Airway epithelial cell (primary cell): ENCODE measurements at places on chromosomes 6 and 20. TPM values are rescaled to one million over a fixed set of nuclear protein-coding genes. Genes with fewer than 3 reads are reported as not detected.

Gene FNDC11
- total RNA-seq = 0.42 and 1.3 TPM in 2 replicates

Gene CDK19
- total RNA-seq = 2.9 and 5.4 TPM in 2 replicates

Gene GSTA2
- not detected in 2 replicates for total RNA-seq

Gene VSX1
- total RNA-seq = not detected in 2 replicates

Gene IMPG1
- total RNA-seq = not detected in 2 replicates

Gene TP53RK
- 17.8 and 18.0 TPM in 2 replicates for total RNA-seq

Gene LAMA4
- total RNA-seq = 1.7 and 2.9 TPM in 2 replicates

Gene MTO1
- 21.7 and 38.2 TPM in 2 replicates for total RNA-seq

Gene CST4
- not detected in 2 replicates for total RNA-seq

Gene PRPF6
- total RNA-seq = 38.0 and 43.2 TPM in 2 replicates

Gene ZDHHC14
- total RNA-seq = 1.4 and 4.2 TPM in 2 replicates

Gene BEND6
- 0.23 and 0.28 TPM in 2 replicates for total RNA-seq

Gene MCHR2
- total RNA-seq = not detected in 2 replicates

Gene NKAPL
- 0.56 and 1.0 TPM in 2 replicates for total RNA-seq

Gene SLC17A2
- total RNA-seq = not detected in 2 replicates

Gene PRDM13
- total RNA-seq = not detected in 2 replicates

Gene BTNL2
- total RNA-seq = not detected in 2 replicates

Gene PI16
- total RNA-seq = not detected in 2 replicates

Gene OXT
- total RNA-seq = not detected in 2 replicates

Gene PTK7
- 84.4 and 112 TPM in 2 replicates for total RNA-seq

Gene SOD2
- total RNA-seq = 25.5 and 45.1 TPM in 2 replicates

Gene UBE2C
- total RNA-seq = 95.7 and 112 TPM in 2 replicates

Gene APOBEC2
- 0.63 TPM in 1 of 2 replicates, not detected in the other for total RNA-seq

Gene HLA-DQB1
- total RNA-seq = 0.21 and 2.0 TPM in 2 replicates

Gene FRS3
- total RNA-seq = 0.70 and 1.2 TPM in 2 replicates

Gene CRISP3
- total RNA-seq = 0.09 and 0.35 TPM in 2 replicates

Gene CLPSL2
- total RNA-seq = 5.1 TPM in 1 of 2 replicates, not detected in the other

Gene NKX2-4
- total RNA-seq = not detected in 2 replicates

Gene PLEKHG1
- 9.9 and 16.2 TPM in 2 replicates for total RNA-seq

Gene DOK5
- not detected in 2 replicates for total RNA-seq

Gene DYNLT2
- total RNA-seq = 0.56 and 0.71 TPM in 2 replicates

Gene RAET1E
- 13.7 and 16.3 TPM in 2 replicates for total RNA-seq

Gene SGK2
- total RNA-seq = not detected in 2 replicates

Gene AKAP12
- total RNA-seq = 7.0 and 8.6 TPM in 2 replicates

Gene ABT1
- total RNA-seq = 14.1 and 20.0 TPM in 2 replicates

Gene FAM83C
- 1.2 and 3.2 TPM in 2 replicates for total RNA-seq

Gene C6orf15
- total RNA-seq = 0.35 and 2.0 TPM in 2 replicates

Gene SYCP2L
- total RNA-seq = 0.33 and 0.35 TPM in 2 replicates

Gene ACTL10
- 2.8 and 3.2 TPM in 2 replicates for total RNA-seq

Gene UST
- 4.8 and 6.6 TPM in 2 replicates for total RNA-seq

Gene LY86
- total RNA-seq = not detected in 2 replicates

Gene LTB
- 0.85 and 1.5 TPM in 2 replicates for total RNA-seq

Gene MED23
- 11.2 and 15.3 TPM in 2 replicates for total RNA-seq

Gene TCEA2
- total RNA-seq = 9.5 and 10.0 TPM in 2 replicates

Gene DSP
- 585 and 745 TPM in 2 replicates for total RNA-seq

Gene MAPK13
- total RNA-seq = 80.4 and 102 TPM in 2 replicates
